NCI-H2029 treated with DMSO at 0.1 percent for 48 hours (cell line): ENCODE measurements at places on chromosomes 6 and 20.
A peak's percentile ranks its signal among the peaks of the same experiment; 100 is the strongest.

- DNase-seq, result peak; percentile 82
Measured at GRCh38 chr6:109482905-109483734, at the start of gene ZBTB24. TSS of gene ZBTB24 (minus strand) at chr6:109483219. CDS start at chr6:109482026, 1,193 bp downstream.

DNA sequence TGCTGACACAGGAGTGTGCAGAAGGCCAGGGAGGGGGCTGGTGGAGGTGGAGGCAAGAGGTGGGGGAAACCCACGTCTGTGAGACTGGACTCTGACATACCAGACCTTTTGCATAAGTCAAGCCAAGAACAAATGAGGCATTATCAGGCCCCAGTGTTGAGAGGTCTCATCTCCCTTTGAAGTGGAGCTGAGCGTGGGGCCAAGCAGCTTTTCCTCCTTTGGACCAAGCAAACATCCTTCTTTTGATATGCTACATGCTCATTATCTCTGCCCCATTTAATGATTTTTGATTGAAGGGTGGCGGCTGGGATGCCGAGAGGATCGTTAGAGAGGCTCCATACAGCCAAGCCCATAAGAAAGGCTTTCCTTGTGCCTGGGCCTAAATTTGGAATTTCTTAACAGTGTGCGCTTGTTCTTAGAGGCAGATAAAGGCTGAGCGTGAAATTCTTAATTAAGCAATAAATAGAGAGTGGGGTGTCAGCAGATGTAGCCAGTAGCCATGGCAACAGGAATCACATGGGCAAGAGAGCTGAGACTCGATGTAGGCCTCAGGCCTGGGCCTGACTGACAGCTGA, 244.5 kb downstream of the PKHD1 start:
- no peak for DNase-seq

- DNase-seq, result peak; percentile 84
Measured at GRCh38 chr6:39923861-39924260, 10.4 kb downstream of the MOCS1 start.

GRCh38 chr6:165573671-165574070, 89.4 kb downstream of the PDE10A start:
- peak; percentile 18 for DNase-seq

- DNase-seq, result no peak
Measured at GRCh38 chr6:35382015-35382414, 39.7 kb downstream of the PPARD start.

GRCh38 chr20:60576236-60576635, 618.0 kb downstream of the CDH26 start:
- DNase-seq, result no peak

DNA sequence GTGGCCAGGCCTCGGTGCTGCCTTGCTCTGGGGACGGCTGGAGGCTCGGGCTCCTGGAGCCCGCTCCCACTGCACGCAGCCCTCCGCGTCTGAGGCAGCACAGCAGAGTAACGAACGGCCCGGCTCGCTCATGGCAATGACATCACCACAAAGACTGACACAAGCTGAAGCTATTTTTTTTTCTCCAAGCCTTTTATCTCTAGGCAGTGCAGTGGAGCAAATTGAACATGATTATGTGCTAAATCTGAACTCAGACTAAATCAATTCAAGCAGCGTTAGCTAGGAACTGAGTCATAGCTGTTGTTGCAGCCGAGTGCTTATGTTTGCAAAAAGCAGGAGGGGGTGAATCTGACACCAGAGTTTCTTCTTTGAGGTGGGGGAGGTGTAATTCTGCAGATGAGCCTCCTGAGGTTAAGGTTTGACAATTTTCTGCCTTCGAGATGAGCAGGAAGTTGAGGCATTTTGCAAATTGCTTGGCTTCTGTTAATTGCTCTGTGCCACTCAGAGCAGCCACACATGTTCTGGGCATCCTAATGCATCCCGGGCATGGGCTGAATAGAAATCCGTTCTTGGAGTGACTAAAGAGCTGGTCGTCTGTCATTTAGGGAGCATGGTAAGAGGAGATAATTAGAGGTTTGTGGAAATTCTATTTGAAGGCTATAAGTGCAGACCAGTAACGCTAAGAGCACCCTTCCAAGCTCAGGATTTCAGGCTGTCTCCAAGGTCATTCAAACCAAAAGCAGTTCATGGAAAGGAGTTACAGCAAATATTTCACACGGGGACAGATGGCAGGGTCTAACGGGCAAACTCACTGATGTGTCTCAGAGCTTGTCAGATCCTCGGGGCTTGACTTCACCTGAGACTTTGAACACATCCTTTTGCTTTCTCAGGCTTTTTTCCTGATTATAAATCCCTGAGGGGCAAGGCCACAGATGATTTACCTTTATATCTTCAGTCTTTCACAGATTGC, 155.1 kb upstream of the ENPP5 start:
- DNase-seq, result peak; percentile 8

DNA sequence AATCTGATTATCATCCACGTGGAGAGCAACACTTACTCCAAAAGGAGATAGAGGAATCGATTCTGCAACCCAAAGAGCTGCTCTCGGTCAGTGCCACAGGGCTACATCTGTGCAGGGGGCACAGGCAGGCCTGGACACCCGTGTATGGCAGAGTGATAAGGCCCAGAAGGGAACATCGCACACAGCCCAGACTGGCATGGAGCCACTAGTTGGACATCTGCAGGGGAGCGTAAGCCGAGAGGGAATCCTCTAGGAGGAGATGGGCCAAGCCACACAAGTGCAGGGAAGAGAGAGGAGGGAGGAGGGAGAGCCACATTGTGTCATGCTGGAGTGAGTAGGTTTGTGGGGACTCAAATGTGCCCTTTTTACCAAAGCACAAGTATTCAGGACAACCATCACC, 50.4 kb upstream of the ENTPD6 start:
- DNase-seq, result no peak

DNA sequence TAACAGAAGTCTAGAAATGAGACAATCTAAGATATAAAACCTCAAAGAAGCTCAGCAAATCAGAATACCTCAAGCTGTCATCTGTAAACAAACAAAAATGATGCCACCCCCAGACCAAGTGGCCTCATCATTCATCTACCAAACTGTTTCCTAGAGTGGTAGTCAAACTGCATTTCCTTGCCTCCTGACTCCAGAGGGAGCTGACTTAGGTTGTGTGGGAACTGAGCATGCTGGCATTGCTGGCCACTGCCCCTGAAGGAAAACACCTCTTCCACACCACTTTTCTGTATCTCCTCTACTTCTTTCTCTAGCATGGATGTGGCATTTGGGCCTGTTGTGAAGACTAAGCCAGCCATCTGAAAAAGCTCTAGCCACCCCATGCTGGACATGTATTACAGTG, 56.3 kb downstream of the ZHX3 start:
- no peak for DNase-seq

GRCh38 chr6:56246541-56246880, 869 bp downstream of the COL21A1 start:
- no peak for DNase-seq

DNA sequence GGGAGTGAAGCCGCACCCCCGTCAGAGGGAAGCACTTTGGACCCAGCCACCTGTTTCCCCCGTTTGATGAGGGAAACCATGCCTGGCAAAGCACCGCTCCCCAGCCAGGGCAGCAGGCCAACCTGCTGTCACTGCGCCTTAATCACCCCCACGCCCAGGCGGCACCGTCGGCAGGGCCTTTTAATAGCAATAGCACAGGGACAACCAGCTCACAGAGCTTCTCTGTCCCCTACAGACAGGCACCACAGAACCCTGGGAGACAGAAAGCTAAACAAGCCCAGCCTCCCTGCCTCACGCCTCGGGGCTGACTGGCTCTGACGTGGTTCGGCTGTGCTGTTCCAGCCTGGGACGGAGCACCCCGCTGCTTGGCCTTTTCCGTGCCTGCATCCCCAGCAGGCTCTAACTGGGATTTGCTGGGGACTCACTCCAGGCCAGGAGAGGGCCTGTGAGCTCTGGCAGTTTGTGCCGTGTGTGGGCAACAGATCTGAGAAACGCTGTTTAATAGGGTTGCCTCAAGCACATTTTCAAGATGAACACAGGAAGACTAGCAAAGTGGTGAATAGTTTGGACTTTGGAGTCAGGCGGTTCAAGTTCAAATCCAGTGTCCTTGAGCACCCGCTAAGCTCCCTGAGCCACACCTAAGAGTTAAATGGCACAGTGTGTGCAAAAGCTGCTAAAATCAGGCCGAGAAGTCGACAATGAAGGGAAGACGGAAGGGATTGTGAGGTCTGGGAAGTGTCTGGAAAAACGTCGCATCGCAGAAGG, 223.8 kb downstream of the NRN1 start:
- DNase-seq, result peak; percentile 75

DNA sequence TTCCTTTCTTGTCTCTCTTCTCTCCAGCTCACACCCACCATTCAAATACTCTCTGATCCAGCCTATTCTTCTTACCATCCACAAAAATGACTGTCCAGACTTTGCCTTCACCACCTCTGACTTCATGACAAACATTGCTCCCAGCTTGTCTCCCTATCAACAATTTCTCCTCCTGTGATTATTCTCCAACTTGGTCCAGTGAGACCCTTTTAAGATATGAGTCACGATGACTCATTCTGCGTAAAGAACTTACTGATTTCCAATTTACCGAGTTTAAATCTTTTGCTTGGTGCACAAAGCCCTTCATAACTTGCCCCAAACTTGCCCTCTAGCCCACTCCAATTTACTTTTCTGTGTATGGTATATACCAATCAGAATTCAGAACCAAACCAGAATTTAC, 833.2 kb downstream of the MAFB start:
- no peak for DNase-seq

- DNase-seq, result no peak
Measured at GRCh38 chr6:129273161-129273560, 390.2 kb downstream of the LAMA2 start.

- no peak for DNase-seq
Measured at GRCh38 chr6:39328066-39328465, 5.6 kb upstream of the KCNK16 start.

DNA sequence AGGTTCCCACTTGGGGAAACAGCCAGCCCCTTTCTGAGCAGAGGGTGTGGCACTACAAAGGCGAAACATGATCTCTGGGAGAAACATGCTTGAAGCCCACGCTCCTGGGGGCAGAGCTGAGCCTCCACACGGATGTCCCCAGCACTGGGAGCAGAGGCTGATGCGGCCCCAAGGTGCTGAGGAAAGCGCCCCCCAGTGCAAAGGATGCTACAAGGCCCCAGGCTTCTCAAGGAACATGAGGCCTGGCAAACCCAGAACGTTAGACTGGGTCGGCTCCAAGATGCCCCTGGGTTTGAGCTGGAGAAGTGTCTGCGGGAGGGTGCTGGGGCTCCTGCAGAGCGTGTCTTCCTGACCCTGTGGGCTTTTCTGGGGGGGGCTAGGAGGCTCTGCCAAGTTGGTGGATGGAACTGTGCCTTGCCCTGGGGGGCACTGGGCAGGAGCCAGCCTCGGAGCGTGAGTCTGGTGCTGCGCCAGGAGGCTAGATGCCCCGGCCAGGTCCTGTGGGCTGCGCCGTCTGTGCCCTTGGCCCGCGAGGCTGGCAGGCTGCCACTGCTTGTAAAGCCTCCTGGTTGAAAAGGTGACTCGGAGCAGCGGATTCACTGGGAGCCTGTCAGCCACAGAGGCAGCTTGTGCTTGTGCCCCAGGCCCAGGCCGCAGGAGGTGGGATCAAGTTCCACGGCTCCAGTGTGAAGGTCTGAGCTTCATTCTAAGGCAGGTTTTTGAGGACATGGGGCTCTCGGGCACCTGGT, 8.1 kb downstream of the SYNJ2 start:
- peak; percentile 72 for DNase-seq

DNA sequence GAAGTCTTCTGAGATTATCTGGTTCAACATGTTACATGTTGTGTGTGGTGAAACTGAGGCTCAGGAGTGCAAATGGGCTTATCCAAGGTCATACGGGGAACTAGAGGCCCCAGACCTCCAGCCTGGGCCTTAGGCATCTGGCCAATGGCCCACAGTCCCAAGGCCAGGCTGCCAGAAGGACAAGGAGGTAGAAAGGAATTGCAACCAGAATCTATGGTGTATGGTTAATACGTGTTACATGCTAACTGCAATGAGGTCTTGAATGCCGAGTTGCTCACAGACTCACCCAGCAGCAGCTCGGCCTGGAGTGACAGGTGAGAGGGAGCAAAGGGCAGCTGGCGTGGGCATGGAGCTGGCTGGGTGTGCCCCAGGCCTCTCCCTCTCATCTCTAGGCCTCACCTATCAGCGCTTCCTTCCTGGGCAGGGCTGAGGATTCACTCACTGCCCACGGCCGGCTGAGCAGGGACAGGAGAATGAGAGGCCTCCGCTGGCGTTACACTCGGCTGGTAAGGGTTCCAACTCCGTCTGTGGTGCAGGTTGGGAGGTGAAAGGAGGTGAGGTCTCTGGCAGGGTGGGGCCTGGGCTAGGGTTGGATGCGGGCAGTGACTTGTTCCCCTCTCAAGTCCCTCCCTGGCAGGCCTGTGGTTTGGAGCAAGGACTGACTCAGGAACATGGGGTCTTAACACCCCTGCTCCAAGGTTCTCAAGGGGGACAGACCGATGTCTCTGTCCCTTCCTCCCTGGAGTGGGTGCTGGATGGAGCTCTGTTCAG, at the start of gene TLDC2:
TSS of gene TLDC2 (plus strand) at position 437 of the 771 bp plus-strand sequence. CDS start at position 474, 37 bp downstream.
- DNase-seq, result no peak

DNA sequence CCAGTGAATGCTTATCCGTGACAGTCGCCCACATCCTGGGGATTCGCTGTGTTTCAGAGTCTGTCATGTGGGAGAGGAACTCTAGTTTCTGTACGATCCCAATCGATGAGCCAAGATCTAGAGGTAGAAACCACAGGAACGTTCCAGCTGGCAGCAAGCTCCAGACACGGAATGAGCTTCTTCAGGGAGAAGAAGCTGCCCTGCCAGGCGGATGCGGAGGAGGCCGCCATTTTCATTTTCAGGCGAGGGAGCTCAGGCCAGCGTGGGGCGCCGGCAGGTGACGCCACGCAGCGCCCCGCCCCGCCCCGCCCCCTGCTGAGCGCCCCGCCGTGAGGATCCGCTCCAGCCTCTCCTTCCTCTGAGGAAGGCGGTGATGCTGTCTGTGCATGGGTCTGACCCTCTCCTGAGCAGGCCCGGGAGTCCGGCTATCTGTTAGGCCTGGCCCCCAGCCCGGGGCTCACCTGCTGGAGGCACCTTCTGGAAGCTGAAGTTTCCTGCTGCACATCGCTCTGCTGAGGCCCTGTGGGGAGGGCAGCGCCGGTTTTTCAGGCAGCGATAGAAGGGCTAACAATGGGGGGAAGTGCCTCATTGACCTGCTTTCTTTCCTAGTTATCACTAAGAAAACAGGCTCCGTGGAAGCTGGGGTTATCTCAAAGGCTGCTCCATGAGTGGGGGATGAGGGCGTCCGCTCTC, 147.5 kb downstream of the ERMARD start:
- no peak for DNase-seq

DNA sequence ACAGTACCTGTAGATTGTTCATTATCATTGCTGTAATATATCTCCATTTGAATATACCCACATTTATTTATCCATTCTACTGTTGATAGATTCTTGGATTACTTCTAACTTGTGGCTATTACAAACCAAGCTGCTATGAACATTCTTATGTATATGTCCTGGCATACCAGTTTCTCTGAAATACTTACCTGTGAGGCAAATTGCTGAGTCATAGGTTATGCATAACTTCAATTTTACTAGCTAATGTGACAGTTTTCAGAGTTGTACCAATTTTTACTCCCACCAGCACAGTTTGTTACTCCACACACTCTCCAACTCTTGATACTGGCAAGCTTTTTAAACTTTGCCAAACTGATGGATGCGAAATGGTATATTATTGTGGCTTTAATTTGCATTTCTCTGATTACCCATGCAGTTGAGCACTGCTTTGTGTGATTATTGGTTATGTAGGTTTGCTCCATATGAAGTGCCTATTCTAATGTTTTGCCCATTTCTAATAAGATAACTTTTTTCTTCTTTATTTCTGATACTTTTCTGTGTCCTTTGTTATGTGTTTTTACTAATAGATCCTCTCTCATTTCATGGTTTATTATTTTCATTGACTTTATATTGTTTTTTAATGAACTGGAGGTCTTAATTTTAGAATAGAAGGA, 62.8 kb upstream of the SDHAF4 start:
- no peak for DNase-seq
